Progenitor cell of endocrine pancreas (in vitro differentiated cells): ENCODE measurements at places on chromosomes 3 and 15.

GRCh38 chr15:52528564-52529340 lies at the start of gene MYO5A:
Gene MYO5A (minus strand): TSS chr15:52528880. CDS start chr15:52528806, 74 bp downstream.
- peak within 1 kb of the TSS; percentile 92 for H3K4me3 ChIP-seq
- H3K4me1 ChIP-seq, result peaks cover 11% of the 10 kb centered on the region
- no peaks in the 10 kb centered on the region for H3K36me3 ChIP-seq

DNA sequence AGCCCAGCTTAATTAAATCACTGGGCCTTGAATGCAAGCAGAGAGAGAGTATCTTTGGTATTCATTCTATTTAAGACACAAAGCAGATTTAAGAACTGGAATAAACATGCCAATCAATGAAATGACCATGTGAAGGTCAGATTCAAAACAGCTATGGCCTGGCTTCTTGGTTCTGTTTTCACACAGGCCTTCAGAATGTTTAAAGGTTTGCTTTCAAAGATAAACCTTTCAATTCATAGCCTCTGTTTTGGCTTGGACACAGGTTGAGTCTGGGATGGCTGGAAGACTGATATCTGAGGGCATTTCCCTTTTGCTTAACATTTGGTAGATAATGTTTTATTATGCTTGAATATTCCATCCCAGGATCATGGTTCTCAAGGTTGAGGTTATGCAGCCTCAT lies 244.4 kb upstream of the KBTBD8 start:
- no peaks in the 10 kb centered on the region for H3K36me3 ChIP-seq
- no peak for DNase-seq
- H3K27ac ChIP-seq, result no peak overlapping the region
- H3K4me3 ChIP-seq, result no peak overlapping the region
- no peaks in the 10 kb centered on the region for H3K27me3 ChIP-seq

GRCh38 chr3:140128631-140129030 lies 193.6 kb downstream of the CLSTN2 start:
- no peaks in the 10 kb centered on the region for H3K4me1 ChIP-seq
- H3K27ac ChIP-seq, result no peak overlapping the region
- H3K36me3 ChIP-seq, result no peaks in the 10 kb centered on the region
- H3K4me3 ChIP-seq, result no peak overlapping the region
- peaks cover 10% of the 10 kb centered on the region for H3K27me3 ChIP-seq
- DNase-seq, result peak; percentile 17

DNA sequence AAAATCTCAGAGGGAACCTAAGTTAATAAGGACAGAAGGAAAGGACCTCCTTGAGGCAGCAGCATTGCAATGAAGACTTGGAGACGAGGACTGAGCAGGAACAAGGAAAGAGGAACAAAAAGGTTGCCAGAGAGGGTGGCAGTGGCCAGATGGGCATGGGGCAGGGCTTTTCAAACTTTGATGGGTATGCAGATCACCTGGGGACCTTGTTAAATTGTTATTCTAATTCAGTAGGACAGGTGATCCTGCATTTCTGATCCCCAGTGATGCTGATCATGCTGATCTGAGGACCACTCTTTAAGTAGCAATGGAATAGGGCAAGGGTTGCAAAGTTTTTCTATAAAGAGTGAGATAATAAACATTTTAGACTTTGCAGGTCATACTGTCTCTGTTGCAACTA lies 11.1 kb downstream of the COL6A6 start:
- H3K4me1 ChIP-seq, result peaks cover 9% of the 10 kb centered on the region
- no peak overlapping the region for H3K4me3 ChIP-seq
- peaks cover 13% of the 10 kb centered on the region for H3K27me3 ChIP-seq
- H3K36me3 ChIP-seq, result no peaks in the 10 kb centered on the region

DNA sequence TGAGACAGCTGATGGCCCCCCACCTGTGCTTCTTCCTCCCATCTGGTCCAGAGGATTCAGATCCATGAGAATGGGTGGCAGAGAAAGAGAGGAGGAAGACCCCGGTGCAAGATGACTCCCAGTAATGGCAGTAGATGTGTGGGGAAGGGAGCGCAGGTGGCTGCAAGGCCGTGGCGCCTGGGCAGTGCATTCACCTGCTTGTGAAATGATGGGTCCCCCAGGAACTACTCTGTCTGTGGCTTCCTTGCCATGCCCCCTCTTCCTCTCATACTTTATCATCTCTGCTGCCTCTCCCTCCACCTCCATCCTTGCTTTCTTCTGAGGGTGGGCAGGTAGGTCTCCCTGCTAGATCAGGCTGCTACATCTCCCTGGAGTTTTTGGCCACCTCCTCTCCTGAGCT lies 23.3 kb downstream of the ZNF710 start:
- no peak for DNase-seq
- no peak overlapping the region for H3K4me3 ChIP-seq
- H3K36me3 ChIP-seq, result no peaks in the 10 kb centered on the region
- H3K27me3 ChIP-seq, result no peaks in the 10 kb centered on the region
- H3K27ac ChIP-seq, result peak overlapping the region; percentile 65
- peaks cover 28% of the 10 kb centered on the region for H3K4me1 ChIP-seq

DNA sequence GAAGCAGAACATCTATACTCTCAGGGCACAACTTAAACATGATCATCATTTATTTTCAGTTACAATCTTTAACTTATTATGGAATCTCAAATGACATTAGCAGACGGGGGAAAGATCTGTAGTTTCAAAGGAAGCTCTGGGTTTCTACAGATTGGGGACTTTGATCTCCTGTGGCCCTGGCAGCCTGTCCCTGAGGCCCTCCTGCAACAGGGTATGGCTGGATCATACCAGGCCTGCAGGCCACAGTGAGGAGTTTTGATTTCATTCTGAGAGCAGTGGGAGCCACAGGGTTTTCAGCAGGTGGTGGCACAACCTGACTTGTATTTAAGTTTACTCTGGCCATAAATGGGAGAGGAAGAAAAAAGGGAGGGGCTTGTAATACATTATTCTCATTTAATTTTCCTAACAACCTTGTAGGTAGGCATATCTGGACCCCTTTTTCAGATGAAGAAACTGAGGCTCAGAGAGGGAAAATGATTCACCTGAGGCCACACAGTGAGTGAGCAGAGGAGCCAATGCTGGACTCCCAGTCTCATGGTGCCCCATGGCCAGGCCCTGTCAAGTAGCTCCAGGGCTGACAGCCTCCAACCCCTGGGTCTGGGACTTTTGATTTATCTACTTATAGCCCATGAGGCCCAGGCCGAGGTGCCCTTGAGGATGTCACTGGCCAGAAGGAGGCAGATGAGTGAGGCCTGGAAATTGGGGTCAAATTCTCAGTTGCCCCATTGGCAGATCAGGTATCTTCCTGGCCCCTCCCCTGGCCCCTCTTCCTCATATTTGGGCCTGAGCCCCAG lies 71.0 kb downstream of the ATP2B2 start:
- H3K27ac ChIP-seq, result no peak overlapping the region
- DNase-seq, result no peak
- H3K4me3 ChIP-seq, result no peak overlapping the region
- no peaks in the 10 kb centered on the region for H3K36me3 ChIP-seq
- H3K4me1 ChIP-seq, result no peaks in the 10 kb centered on the region

- no peaks in the 10 kb centered on the region for H3K36me3 ChIP-seq
- no peak for DNase-seq
- no peak overlapping the region for H3K4me3 ChIP-seq
- peaks cover 44% of the 10 kb centered on the region for H3K4me1 ChIP-seq
- H3K27ac ChIP-seq, result no peak overlapping the region
Measured at GRCh38 chr15:35756623-35757022, 210.7 kb upstream of the DPH6 start.

- H3K4me3 ChIP-seq, result no peak overlapping the region
- peaks cover 4% of the 10 kb centered on the region for H3K27me3 ChIP-seq
- no peaks in the 10 kb centered on the region for H3K36me3 ChIP-seq
- no peaks in the 10 kb centered on the region for H3K4me1 ChIP-seq
- no peak overlapping the region for H3K27ac ChIP-seq
Measured at GRCh38 chr3:16236856-16237393, 27.8 kb downstream of the DPH3 start.

GRCh38 chr3:69997631-69998307 lies 1.8 kb upstream of the SAMMSON start:
- no peak overlapping the region for H3K4me3 ChIP-seq
- H3K27ac ChIP-seq, result no peak overlapping the region
- no peak for DNase-seq
- H3K27me3 ChIP-seq, result no peaks in the 10 kb centered on the region

DNA sequence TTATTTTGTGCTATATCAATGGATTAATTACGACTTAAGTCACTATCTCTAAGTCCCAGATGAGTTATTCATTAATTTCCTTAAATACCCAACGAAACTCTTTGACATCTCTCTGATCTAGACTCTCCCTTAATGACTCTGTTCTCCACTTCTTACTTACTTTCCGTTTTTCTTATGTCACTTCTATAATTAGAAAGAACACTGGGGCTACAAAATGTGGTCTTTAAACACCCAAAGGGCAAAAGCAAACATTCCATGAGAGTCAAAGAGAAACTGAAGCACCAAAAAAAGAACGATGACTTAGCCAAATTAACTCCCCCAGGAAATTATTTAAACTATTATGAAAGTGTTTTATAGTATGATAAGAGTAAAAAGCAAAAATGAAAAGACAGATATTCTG lies 166.4 kb upstream of the UBE2E2 start:
- peaks cover 6% of the 10 kb centered on the region for H3K4me1 ChIP-seq
- DNase-seq, result no peak
- H3K36me3 ChIP-seq, result peaks cover 1% of the 10 kb centered on the region

DNA sequence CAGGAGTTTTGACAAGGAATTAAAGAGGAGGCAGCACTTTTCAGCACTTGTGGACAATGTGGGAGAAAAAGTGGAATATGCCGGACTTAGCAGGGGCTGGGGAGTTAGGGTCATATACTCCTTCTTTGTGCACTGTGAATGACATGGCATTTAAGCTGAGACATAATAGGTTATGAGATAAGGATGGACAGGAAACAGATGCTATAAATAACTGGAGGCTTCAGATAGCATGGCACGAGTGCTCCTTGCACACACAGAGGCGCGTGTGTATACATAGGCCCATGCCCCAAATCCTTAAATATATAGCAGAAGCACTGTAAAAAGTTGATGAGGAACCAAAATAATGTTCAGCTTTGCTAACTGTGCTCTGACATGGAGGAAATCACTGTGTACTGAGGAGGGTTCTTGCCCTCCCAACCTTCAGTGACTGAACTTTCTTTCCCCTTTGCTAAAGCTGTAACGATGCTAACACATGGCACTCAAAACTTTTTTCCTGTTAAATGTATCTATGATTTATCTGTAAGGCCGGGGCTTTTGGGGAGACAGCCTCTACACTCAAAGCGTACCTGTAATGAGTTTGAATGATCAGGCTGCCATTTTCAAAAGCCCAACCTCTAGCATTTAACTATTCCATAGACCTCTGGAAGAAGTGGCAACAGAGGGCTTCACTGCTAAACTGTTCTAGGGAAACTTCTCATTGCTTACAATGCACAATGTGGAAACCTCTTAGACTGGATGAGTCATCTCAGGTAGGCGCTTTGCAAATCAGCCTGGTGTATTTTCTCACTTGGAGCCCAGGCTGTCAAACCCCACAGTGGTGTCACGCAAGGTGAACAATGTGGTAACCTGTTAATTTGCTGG lies 784.6 kb downstream of the NR2F2 start:
- no peaks in the 10 kb centered on the region for H3K36me3 ChIP-seq
- no peak overlapping the region for H3K4me3 ChIP-seq
- no peak for DNase-seq
- no peaks in the 10 kb centered on the region for H3K27me3 ChIP-seq

DNA sequence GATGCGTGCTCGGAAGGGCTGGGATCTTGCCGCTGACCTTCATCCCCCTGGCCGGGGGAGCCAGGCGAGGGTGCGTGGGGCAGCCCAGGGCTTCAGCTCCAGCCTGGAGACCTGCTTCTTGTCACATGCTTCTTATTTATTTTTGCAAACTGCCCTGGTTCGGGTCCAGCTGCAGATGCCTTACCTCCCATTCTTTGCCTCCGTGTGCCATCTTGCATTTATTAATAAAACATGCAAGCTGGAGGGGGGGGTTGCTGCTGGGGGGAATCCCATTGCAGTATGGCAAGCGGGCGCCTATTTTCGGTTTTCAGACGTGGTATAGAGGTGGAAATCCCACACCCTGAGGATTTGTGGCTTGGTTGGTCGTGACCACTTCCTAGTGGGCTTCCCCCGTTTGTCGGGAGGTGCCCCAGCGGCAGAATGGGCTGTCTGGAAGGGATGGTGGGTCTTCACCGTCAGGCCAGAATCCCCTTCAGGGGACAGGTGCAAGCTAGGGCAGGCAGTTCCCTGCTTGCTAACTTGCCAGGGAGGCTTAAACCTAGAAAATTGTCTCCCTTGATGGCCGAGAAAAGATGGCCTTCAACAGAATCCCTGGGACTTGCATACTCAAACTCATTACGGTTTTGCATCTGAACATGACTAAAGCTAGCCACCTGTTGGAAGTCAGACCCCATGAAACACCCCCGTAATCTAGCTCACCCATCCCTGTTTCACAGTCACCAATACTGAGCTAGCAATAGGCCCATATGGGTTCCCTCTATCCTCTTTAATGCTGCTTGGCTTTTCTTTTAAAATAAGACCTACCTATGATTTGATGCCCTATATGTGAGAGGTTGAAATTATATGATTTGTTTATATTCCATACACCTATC lies 569 bp downstream of the TMEM266 start:
- peak overlapping the region; percentile 45 for H3K27ac ChIP-seq
- peaks cover 18% of the 10 kb centered on the region for H3K4me1 ChIP-seq

DNA sequence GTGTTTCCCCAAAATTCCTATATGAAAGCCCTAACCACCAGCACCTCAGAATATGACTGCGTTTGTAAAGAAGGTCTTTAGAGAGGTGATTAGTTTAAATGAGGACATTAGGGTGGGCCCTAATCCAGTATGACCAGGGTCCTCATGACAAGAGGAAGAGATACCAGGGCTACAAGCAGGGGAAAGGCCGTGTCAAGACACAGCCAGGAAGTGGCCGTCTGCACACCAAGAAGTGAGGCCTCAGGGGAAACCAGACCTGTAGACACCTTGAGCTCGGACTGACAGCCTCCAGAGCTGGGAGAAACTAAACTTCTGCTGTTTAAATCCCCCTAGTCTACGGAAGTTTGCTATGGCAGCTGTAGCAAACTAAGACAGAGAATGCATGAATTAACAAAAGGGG lies 14.2 kb downstream of the KIF7 start:
- H3K4me1 ChIP-seq, result no peaks in the 10 kb centered on the region
- no peak for DNase-seq
- H3K27me3 ChIP-seq, result no peaks in the 10 kb centered on the region
- peaks cover 28% of the 10 kb centered on the region for H3K36me3 ChIP-seq
- H3K4me3 ChIP-seq, result no peak overlapping the region
- H3K27ac ChIP-seq, result no peak overlapping the region

DNA sequence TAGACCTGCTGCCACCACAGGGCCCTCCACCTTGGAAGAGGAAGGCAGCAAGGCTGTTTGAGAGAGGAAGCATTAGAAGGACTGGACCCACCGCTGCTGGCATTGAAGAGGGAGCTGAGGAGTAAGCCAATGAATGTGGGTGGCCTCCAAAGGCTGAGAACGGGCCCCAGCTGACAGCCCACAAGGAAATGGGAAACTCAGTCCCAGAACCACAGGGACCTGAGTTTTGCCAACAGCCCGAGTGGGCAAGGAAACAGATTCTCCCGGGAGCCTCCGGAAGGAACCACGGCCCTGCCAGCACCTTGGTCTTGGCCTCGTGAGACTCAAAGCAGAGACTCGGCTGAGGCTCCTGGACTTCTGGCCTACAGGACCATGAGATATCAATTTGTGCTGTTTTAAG lies 95.4 kb upstream of the SNRPA1 start:
- H3K4me1 ChIP-seq, result no peaks in the 10 kb centered on the region
- no peak for DNase-seq
- H3K36me3 ChIP-seq, result no peaks in the 10 kb centered on the region

- H3K4me3 ChIP-seq, result no peak overlapping the region
- H3K4me1 ChIP-seq, result peaks cover 17% of the 10 kb centered on the region
- no peaks in the 10 kb centered on the region for H3K27me3 ChIP-seq
Measured at GRCh38 chr3:169179722-169180121, 483.8 kb downstream of the MECOM start.

GRCh38 chr15:90053685-90054466 lies 48.4 kb downstream of the IDH2 start:
- H3K4me3 ChIP-seq, result no peak overlapping the region
- H3K36me3 ChIP-seq, result peaks cover 1% of the 10 kb centered on the region
- H3K4me1 ChIP-seq, result peaks cover 13% of the 10 kb centered on the region
- H3K27ac ChIP-seq, result no peak overlapping the region
- no peaks in the 10 kb centered on the region for H3K27me3 ChIP-seq
